Endodermal cell (in vitro differentiated cells): ENCODE measurements at places on chromosomes 6 and 20. TPM values are rescaled to one million over a fixed set of nuclear protein-coding genes. Genes with fewer than 3 reads are reported as not detected.

The CD109 gene
- 1.7 to 2.2 TPM (median 2.0 TPM) in 3 replicates for total RNA-seq

The GCLC gene
- total RNA-seq = 57.7 to 236 TPM (median 59.2 TPM) in 3 replicates

DNA sequence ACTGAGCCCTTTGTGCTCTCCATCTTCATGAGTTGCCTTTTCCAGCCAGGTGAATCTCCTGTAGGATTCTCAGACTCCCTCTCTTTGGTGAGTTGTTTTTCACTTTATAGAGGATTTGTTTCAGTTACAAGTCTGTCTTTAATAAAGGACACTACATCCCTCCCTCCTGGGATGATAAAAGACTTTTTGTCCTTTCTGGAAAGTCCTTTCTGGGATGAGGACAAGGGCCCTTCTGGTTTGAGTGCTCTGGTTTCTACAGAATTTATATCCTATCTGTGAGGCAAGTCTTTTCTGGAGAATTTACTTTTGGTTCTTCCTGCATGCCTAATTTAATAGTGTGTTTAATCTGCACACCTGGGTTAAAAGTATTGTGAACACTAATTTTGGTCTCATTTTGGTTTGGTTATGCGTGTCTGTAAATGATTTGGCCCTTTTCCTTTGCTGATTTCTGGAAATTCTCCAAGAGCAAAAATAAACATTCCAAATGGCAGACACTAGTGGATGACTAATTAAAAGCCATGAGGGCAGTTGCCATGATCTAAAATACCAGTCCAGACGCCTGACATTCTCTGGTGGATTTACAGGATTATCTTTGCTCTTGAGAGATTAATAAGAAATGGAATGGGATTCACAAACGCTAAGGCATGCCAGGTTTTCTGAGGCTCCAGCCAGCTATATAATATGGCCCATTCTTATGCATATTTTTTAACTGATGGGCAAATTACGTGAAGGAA is 44.8 kb downstream of the TCP11 start:
- no peak overlapping the region for H3K4me3 ChIP-seq
- H3K36me3 ChIP-seq = no peaks in the 10 kb centered on the region
- H3K27me3 ChIP-seq = no peaks in the 10 kb centered on the region
- no peak overlapping the region for H3K27ac ChIP-seq

DNA sequence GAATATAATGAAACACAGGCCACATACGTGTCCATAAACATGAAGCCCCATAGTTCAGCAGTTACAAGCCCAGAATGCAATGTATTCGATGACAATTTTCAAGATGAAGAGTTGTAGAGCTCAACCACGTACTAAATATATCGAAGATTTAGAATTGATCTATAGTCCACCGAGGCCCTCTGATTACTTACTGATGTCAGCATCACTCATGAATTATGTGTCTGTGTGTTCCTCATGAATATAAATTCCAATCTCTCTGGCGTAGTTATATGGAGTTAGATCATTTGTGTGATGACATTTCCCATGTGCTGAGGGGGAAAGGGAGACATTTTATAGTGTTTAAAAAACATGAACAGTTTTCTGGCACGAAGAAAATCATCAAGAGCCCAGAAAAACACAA is 97.5 kb downstream of the PFDN4 start:
- no peak for DNase-seq
- H3K36me3 ChIP-seq = no peaks in the 10 kb centered on the region
- H3K4me3 ChIP-seq = no peak overlapping the region
- H3K27ac ChIP-seq = no peak overlapping the region
- H3K4me1 ChIP-seq = no peaks in the 10 kb centered on the region
- H3K27me3 ChIP-seq = no peaks in the 10 kb centered on the region

DNA sequence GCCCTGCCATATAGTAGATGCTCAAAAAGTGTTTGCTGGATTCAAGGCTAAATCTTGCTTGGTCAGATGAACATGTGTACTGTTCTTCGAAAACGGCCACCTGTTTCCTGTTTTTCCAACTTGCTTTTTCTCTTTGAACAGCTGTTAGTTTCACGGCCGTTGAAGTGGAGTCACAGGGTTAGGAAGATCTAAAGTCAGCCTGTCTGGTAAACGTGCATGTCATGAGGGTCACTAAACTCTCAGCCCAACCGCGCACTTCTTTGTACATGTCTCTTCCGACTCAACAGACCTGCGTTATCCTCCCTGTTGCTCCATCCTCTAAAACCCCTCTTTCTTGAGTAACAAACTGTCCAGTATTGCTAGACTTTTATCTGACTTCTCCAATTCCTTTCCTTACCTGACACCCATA is 93.2 kb upstream of the MAN1A1 start:
- no peaks in the 10 kb centered on the region for H3K27me3 ChIP-seq
- H3K4me3 ChIP-seq = peak overlapping the region; percentile 27
- no peaks in the 10 kb centered on the region for H3K4me1 ChIP-seq
- no peak overlapping the region for H3K27ac ChIP-seq

- DNase-seq = peak; percentile 61
- no peak overlapping the region for H3K4me3 ChIP-seq
- no peaks in the 10 kb centered on the region for H3K4me1 ChIP-seq
- peaks cover 40% of the 10 kb centered on the region for H3K27me3 ChIP-seq
Observed at GRCh38 chr6:165849534-165850430, 186.7 kb upstream of the PDE10A start.

DNA sequence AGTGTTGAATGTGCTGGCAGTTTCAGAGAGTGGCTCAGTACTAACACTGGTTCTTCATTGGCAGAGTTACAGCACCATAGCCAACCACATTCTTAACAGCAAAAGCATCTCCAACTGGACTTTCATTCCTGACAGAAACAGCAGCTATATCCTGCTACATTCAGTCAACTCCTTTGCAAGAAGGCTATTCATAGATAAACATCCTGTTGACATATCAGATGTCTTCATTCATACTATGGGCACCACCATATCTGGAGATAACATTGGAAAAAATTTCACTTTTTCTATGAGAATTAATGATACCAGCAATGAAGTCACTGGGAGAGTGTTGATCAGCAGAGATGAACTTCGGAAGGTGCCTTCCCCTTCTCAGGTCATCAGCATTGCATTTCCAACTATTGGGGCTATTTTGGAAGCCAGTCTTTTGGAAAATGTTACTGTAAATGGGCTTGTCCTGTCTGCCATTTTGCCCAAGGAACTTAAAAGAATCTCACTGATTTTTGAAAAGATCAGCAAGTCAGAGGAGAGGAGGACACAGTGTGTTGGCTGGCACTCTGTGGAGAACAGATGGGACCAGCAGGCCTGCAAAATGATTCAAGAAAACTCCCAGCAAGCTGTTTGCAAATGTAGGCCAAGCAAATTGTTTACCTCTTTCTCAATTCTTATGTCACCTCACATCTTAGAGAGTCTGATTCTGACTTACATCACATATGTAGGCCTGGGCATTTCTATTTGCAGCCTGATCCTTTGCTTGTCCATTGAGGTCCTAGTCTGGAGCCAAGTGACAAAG is 17.0 kb upstream of the ADGRF4 start:
- H3K27me3 ChIP-seq = no peaks in the 10 kb centered on the region
- no peak for DNase-seq
- no peak overlapping the region for H3K27ac ChIP-seq
- H3K36me3 ChIP-seq = peaks cover 69% of the 10 kb centered on the region

GRCh38 chr6:95204178-95204577 is 373.2 kb upstream of the MANEA start:
- no peaks in the 10 kb centered on the region for H3K36me3 ChIP-seq
- H3K27ac ChIP-seq = no peak overlapping the region
- DNase-seq = no peak
- H3K4me3 ChIP-seq = no peak overlapping the region

DNA sequence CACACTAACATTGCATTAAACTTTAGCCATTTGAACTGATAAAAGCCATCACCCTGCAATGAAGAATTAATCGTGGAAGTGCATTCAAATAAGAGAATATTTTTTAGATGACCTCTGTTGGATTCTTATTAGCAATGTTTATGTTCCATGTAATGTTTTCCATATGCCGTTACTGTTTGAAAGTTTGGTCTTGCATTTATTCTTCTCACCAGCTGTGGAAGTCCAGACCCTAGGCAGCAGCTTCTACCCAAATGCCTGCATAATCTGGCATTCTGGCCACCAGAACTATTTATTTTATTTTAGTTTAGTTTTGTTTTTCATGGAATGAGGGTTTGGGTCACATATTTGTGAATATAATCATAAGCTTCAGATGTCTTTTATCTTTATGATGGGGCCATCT is 140.4 kb downstream of the SAMD5 start:
- H3K4me1 ChIP-seq = no peaks in the 10 kb centered on the region
- no peak for DNase-seq
- no peaks in the 10 kb centered on the region for H3K27me3 ChIP-seq

DNA sequence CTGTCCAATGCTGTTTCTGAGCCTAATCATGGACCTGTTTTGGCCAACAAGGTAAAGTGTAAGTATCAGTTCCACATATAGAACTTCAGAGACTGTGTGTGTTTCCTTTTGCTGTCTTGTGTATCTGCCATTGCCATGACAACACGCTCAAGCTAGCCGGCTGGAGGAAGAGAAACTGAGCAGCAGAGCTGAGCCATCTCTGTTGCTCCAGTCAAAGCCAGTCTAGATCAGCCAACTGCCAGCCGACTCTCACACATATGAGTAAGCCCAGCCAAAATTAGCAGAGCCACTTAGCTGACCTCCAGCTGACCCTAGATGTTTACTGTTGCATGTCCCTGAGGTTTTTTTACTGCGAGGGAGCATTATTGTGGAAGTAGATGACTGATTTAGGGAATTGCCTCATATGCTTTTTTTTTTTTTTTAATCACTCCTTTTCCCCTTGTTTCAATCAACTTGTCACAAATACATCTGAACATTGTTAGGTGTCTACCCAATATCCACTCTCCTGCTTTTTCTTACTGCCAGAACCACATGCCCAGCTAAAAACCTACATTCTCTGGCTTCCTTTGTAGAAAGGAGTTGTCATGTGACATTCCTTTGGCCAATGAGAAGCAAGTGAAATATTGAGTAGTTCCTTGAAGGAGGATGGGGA is 304.3 kb upstream of the SUPT3H start:
- H3K4me3 ChIP-seq = no peak overlapping the region
- no peaks in the 10 kb centered on the region for H3K27me3 ChIP-seq
- H3K27ac ChIP-seq = no peak overlapping the region
- no peak for DNase-seq
- H3K36me3 ChIP-seq = no peaks in the 10 kb centered on the region

GRCh38 chr6:151313066-151313491 is 73.3 kb downstream of the AKAP12 start:
- peaks cover 8% of the 10 kb centered on the region for H3K4me1 ChIP-seq
- DNase-seq = peak; percentile 78
- H3K36me3 ChIP-seq = no peaks in the 10 kb centered on the region
- H3K27ac ChIP-seq = no peak overlapping the region
- H3K27me3 ChIP-seq = no peaks in the 10 kb centered on the region
- no peak overlapping the region for H3K4me3 ChIP-seq

- no peaks in the 10 kb centered on the region for H3K27me3 ChIP-seq
- no peak overlapping the region for H3K4me3 ChIP-seq
- H3K4me1 ChIP-seq = peaks cover 8% of the 10 kb centered on the region
- peak overlapping the region; percentile 70 for H3K27ac ChIP-seq
- no peak for DNase-seq
Observed at GRCh38 chr6:15366003-15366535, 120.2 kb downstream of the JARID2 start.

GRCh38 chr6:30618270-30618797 is 694 bp downstream of the MRPS18B start:
- no peaks in the 10 kb centered on the region for H3K27me3 ChIP-seq
- H3K27ac ChIP-seq = no peak overlapping the region
- no peak for DNase-seq
- H3K4me1 ChIP-seq = peaks cover 2% of the 10 kb centered on the region

DNA sequence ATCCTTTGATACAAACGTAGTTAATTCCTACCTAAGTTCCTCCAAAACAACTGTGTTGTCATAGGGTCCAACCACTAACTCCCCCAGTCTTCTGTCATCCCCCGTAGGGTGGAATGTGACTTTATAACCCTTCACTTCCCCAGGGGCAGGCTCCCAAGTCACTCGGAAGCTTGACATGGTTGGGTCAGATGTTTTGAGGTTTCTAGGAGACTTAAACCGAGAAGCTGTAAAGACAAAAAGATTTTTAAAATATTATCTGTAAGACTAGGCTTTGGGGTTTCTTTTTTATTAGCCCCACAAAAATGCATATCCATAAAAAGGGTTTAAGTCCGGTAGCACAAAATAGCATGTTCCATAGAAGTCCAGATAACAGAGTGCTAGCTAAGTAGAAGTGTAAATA is 50.2 kb downstream of the COL12A1 start:
- H3K4me3 ChIP-seq = no peak overlapping the region
- H3K27me3 ChIP-seq = no peaks in the 10 kb centered on the region
- no peak for DNase-seq
- no peak overlapping the region for H3K27ac ChIP-seq

GRCh38 chr6:116316772-116317467 is 37.2 kb upstream of the TSPYL1 start:
- H3K27ac ChIP-seq = no peak overlapping the region
- no peak for DNase-seq
- H3K4me3 ChIP-seq = no peak overlapping the region
- no peaks in the 10 kb centered on the region for H3K36me3 ChIP-seq
- no peaks in the 10 kb centered on the region for H3K27me3 ChIP-seq

GRCh38 chr20:22924949-22925612 is 110.0 kb upstream of the SSTR4 start:
- no peaks in the 10 kb centered on the region for H3K27me3 ChIP-seq
- no peak overlapping the region for H3K4me3 ChIP-seq
- H3K27ac ChIP-seq = no peak overlapping the region
- DNase-seq = no peak
- no peaks in the 10 kb centered on the region for H3K36me3 ChIP-seq

DNA sequence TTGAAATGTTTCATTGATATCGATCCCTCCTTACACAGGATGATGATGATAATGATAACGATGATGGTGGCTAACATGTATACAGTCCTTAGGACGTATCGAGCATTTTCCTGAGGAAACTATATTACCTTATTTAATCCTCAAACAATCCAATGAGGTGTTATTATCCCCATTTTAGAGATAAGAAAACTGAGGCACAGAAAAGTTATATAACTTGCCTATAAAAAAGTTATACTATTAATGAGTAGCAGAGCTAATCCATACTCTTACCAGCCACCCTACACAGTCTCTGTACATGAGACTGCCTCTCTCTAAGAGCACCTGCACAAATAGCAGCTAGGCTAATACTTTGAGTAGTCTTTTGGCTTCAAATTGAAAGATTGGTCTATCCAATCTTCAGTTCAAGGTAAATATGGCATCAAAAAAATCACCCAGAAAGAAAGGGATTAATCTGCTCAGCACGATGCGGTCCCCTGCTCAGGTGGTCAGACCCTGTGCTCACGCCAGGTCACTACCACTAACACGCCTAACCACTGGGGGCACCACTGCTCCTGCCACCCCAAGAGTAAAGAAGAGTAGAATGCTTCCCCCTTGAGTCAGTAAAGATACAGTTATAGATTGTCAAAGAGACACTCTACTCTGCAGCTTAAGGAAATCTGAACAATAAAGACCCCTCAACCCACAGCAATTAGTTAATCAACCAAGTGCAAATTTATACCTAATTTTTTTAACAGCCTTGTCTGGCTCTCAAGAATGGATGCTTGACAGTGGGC is 15.0 kb downstream of the GABBR1 start:
- no peaks in the 10 kb centered on the region for H3K27me3 ChIP-seq
- H3K36me3 ChIP-seq = peaks cover 68% of the 10 kb centered on the region
- no peak overlapping the region for H3K4me3 ChIP-seq
- H3K4me1 ChIP-seq = no peaks in the 10 kb centered on the region
